ENCODE measurements at places on chromosomes 16 and 17.

GRCh38 chr16:77955127-77955526 is 67.2 kb upstream of the CLEC3A start:
- DNase-seq = no peak

GRCh38 chr16:89785523-89786155 is 30.8 kb downstream of the FANCA start:
- DNase-seq = no peak

GRCh38 chr16:78504401-78504851 is 405.0 kb downstream of the WWOX start:
- DNase-seq = no peak

- no peak for DNase-seq
Observed at GRCh38 chr17:45229681-45230409, 8.2 kb downstream of the FMNL1 start.

DNA sequence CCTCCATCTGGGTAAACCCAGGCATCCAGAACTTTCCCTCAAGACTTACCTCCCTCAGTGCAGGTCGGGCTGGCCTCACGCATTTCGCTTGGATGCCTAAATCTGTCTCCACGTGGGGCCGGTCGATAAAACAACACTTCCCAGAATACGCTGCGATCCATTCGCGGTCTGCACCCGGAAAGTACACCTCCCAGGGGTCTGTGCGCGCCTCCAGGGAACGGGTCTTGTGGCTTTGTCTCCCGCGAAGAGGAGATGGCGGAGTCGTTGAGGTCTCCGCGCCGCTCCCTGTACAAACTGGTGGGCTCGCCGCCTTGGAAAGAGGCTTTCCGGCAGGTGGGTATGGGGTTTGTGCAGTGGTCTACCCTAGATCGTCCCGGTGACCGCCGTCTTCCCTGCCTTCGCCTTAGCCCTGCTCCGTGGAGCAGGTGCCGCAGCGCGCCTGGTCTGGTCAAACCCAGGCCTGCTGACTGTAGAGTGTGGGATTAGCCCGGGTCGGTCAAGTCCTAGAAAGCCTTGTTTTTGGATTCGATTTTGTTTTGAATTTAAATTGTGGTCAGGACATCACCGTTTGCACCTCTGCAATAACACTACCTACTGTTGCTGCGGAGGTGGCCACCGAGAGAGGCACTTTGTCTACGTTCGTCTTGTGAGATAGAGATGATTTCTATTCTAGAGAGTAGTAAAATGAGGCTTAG is at the start of gene RPAIN:
TSS of gene RPAIN (plus strand) at position 224 of the 695 bp plus-strand sequence. CDS start at position 253, 29 bp downstream.
- peak; percentile 97 for DNase-seq

DNA sequence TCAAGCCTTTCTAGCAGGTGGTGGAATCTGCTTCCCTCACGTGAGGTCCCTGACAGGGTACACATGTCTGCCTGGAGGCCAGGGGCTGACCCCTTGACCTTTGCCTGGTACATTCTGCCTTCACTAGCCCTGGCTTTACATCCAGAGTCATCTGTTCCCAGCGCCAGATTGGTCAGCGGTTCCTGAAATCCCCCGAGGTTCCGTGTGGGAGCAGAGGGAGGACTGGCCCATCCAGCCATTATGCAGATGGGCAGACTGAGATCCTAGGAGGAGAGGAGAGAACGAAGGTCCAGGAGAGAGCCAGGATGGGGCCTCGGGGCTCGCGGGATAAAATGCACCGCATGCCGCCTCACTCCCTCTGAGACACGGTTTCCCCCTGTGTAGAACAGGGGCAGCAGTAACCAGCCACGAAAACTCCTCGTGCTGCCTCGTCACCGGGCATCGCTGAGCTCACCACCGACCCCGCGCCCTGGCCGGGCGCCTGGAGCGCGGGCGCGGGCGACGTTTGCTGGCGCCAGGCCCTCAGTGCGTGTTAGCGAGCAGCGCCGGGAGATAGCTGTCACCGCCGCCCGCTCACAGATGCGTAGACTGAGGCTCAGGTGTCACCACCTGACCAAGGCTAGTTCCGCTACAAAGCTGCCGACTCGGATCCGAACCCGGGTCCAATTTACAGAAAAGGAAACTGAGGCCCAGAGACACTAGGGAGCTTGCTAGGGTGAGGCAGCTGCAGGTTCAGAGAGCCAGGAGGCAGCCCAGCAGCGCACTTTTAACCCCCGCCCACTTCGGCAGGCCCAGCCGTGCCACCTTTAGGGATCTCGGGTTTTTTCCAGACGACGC is 811 bp upstream of the MAP2K3 start:
- DNase-seq = no peak

DNA sequence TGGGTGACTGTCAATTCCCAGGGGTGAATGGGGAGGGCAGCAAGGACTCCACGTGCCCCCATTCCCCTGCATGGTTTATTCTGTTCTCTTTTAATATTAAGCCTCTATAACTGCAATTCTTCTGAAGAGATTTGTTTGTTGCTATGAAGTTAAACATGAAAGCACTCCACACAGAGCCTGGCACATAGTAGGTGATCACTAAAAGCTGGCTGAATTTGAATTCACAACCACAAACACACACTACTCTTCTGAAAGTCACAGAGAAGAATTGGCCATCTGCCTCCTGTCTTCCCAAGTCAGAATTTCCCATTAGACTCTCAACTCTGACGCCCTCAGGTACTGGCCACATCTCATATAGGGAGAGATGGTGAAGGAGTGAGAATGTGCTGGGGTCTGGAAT is 55.5 kb downstream of the COG7 start:
- no peak for DNase-seq
